ENCODE measurements at places on chromosomes 7 and 10. TPM values are rescaled to one million over a fixed set of nuclear protein-coding genes. Genes with fewer than 3 reads are reported as not detected.

TMEM26 gene
- total RNA-seq = not detected

IL2RA gene
- 832 TPM for total RNA-seq

PRRT4 gene
- not detected for total RNA-seq

DNA sequence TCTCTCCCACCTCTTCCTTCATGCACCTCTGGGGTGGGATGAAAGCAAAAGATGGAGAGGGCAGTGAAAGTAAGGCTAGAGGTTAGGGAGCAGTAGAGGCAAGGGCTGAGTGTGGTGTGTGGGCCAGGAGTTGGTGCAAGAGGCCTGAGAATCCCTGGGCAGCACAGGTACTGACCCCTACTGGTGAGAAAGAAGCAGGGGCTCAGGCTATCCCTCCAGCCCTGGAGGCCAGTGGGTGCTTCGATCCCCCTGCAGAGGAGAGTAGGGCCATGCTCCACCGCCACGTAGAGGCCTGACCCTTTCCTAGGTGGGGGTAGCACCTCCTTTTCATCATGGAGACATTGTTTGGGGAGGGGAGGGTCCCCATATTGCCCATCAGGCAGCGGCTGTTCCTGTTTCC, 9.8 kb downstream of the CDHR1 start:
- no peak for DNase-seq

- DNase-seq = no peak
These were observed 63.5 kb upstream of the C10orf90 start for GRCh38 chr10:126734015-126734414.

GRCh38 chr10:74078037-74078436, 72.6 kb downstream of the AP3M1 start:
- DNase-seq = peak; percentile 90
